ENCODE measurements at places on chromosomes 6 and 20.

DNA sequence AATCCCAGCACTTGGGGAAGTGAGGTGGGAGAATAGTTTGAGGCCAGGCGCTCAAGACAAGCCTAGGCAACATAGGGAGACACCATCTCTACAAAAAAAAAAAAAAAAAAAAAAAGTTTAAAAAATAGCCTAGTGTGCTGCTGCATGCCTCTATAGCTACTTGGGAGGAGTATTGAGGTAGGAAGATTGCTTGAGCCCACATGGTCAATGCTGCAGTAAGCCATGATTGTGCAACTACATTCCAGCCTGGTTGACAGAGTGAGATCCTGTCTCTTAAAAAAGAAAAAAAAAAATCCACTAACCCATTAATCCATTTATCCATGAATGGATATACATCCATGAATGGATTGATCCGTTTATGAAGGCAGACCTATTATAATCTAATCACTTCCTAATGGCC, 1064.6 kb upstream of the EYS start:
- DNase-seq = no peak

DNA sequence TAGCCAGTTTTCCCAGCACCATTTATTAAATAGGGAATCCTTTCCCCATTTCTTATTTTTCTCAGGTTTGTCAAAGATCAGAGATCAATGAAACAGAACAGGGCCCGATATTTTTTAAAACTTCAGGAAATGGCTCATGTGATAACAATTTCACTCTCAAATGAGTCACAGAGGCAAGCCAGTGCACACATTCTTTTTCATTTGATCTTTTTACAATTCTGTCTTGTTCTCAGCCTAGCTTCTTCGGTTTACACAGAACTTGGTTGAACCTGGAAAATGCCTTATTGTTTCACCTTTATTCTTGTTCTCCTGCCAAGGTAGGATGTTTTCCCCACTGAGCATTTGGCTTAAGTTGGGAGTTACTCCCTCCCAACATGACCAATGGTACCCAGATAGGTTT, 258.9 kb downstream of the COL12A1 start:
- DNase-seq = no peak

DNA sequence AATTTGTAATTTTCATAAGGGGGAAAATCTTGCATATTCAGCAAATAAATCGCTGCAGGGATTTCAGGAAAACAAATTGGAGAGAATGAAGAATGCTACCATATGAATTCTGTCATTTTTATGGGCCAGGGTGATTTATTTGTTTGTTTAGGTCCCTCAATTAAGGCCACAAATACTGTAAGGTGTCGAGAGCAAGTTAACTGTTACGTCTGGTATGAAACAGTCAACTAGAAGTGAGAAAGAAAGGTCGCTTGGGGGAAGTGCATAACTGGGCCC, 166.9 kb upstream of the TSHZ2 start:
- DNase-seq = no peak

- DNase-seq = no peak
These were observed 37.5 kb downstream of the FAM217A start for GRCh38 chr6:4041480-4041879.

- no peak for DNase-seq
These were observed 224.9 kb downstream of the FARS2 start for GRCh38 chr6:5486214-5486613.

GRCh38 chr6:106094261-106094963, 8.3 kb downstream of the PRDM1 start:
- DNase-seq = no peak

DNA sequence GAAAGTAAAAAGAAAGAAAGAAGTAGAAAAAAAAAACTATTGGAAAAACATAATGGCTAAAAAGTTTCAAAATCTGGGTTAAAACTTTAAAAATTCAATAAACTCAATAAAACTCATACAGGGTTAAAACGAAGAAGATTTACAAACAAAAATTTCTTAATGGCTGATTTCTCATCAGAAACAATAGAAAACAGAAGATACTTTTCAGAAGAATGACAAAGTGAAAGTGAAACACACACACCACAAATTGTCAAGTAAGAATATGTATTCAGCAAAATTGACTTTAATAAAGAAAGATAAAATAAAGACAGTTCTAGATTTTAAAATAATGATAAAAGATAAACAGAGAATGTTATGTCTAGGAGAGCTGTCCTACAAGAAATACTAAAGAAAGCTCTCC, 618.9 kb upstream of the GJE1 start:
- DNase-seq = no peak

DNA sequence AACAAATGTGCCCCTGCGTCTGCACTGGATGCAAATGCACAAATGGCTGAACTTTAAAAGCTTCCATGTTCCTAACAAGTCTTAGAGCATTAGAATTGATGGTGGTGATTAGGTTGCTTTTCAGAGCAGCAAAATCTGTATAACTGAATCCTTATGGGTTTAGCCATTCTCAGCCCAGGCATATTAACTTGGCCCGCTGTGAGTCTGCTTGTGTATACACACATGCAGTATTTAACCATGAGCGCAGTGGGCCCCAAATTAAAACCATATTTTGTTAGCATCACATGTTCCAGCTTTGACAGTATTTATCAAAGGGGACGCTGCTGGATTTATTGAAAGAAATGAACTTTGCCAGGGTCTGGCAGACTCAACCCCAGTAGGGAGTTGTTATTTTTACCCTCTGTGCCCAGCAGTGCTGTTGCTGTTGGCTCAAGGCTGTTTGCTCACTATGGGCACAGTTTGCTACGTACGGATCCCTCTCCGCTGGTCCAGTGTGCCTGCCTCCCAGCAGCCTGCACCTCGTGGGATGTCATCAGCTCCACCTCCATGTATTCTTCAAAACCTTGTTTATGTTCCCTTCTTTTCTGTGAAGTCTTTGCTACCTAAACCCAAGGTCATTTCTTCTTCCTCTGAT, 144.7 kb downstream of the QRSL1 start:
- no peak for DNase-seq

- no peak for DNase-seq
These were observed 148.2 kb downstream of the LAMA2 start for GRCh38 chr6:129031051-129031599.

DNA sequence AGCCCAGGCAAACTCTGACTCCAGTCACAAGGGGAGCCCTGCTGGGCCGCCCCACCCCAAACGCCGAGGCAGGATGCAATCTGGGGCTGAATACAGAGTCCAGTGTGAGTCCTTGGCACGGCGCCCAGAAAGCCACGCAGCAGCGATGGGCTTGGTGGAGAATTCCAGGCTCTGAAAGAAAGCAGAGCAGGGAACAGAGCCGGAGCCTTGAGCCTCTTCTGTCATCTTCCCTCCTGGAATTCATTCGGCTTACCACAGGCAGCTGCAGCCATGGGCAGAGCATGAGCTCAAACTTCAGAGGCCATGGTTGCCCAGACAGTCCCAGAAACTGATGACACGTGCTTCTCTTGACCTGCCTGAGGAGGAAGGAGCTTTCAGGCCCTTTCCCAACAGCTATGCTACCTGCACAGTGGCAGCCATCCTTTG, 441.1 kb upstream of the JARID2 start:
- DNase-seq = peak; percentile 43

GRCh38 chr6:143399775-143400174, 50.7 kb downstream of the ADAT2 start:
- no peak for DNase-seq

GRCh38 chr6:111114087-111114443, 26.8 kb downstream of the SLC16A10 start:
- no peak for DNase-seq

DNA sequence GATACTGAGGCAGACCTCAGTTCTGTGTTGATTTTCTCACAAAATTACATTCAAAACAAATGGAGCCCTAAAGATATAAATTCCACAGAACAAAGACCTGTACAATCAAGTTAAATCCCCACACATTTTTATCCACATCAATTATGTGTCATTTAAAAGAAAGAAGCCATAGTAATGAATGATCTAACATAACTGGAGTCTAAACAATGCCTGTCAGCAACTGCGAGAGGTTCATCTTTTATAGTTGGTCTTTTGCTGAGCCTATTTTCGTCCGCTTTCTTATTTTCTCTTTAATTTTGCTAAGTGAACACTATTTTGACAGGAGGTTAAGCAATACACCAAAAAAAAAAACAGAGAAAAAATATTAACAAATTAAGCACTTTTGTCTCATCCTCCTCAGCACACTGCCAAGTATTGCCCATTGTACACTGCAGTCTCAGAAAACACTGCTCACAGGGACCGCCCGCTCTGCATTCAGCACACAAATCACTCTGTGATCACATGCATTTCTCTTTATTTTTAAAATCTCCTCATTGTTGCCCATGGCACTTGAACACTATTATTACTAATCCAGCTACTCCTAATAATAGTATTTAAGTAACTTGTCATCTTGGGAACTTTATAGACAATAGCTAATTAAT, 140.8 kb downstream of the BTBD9 start:
- no peak for DNase-seq

GRCh38 chr6:154161689-154162088, 122.6 kb downstream of the OPRM1 start:
- no peak for DNase-seq

DNA sequence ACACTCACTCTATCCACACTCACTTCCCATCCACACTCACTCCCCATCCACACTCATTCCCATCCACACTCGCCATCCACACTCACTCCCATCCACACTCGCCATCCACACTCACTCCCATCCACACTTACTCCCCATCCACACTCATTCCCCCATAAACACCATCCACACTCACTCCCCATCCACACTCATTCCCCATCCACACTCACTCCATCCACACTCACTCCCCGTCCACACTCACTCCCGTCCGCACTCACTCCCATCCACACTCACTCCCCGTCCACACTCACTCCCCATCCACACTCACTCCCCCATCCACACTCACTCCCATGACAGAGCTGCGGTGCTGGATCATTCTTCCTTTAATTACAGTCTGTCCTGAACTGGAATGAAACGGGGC, 17.1 kb downstream of the THBS2 start:
- no peak for DNase-seq

DNA sequence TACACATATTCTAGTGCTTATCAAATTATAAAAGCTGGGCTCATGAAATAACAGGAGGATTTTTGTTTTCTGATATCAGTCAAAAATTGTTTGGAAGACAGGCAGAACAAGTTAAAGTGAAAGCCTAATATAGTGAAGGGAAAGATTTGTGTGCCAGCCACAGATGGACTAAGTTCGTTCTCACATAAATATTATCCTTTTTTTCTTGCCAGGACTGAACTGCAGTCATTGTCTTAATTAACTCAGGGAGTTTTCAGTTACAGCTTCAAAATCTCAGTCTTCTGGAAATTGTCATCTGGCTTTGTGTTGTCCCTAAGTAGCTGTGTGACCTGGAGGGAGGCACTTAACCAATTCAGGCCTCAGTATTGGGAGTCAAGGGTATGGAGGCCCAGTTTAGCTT, 40.7 kb downstream of the PLCB4 start:
- DNase-seq = no peak

DNA sequence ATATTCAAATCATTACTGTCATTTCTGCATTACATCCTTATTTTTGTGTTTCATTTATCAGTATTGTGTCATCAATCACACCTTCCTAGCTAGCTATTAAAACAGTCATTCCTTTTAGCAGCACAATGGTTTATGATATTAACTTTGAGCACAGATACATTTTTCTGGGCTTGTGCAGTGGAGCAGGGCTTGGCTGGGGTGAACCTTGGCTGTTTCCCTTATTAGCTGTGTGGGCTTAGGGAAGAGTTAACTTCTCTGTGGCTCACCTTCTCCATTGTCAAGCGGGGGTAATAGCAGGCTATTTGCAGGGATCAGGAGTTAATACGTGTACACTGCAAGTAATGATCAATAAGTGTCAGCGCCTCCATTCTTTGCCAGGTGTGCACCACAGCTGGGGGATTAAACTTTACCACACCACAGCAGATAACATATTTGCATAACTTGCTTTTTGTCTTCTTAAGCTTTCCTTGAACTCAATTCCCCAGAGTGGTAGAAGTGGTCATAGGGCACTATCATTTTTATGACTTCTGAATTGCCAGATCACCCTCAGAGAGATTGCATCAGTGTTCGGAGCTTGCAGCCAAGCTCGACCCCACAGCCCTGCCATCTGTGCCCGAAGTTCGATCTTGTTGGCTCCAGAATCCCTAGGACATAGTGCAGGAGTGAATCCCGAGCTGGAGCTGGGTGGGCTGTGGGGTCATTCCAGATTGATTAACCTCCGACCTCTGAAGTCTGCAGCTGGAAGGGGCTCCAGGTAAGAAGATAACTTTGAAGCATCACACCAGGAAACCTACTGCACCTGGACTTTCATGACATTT, 1.5 kb upstream of the PYGB start:
- no peak for DNase-seq

GRCh38 chr20:19502169-19502568, 255.9 kb upstream of the RIN2 start:
- DNase-seq = no peak

DNA sequence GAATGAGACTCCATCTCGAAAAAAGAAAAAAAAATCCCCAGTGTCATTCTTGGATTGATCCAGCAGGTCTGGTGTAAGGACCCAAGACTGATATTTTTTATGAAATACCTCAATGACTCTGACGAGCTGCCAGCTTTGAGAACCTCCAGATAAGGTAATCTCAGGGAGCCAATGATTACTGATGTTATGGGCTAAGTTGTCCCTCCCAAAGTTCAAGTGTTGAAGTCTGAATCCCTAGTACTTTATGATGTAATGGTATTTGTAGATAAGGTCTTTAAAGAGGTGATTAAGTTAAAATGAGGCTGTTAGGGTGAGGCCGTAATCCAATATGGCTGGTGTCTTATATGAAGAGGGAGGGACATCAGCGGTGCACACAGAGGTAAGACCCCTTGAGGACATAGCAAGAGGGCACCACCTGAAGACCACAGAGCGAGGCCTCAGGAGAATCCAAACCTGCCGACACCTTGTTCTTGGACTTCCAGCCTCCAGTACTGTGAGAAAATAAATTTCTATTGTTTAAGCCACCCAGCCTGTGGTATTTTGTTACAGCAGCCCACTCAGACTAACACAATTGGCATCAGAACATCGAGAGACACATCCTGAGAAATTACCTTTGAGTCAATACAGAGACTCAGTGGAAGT, 19.7 kb upstream of the DDO start:
- DNase-seq = no peak

- DNase-seq = no peak
These were observed at the start of gene SEMG1 for GRCh38 chr20:45206725-45207124. TSS of gene SEMG1 (plus strand) at chr20:45207033. CDS start at chr20:45207054, 21 bp downstream.

DNA sequence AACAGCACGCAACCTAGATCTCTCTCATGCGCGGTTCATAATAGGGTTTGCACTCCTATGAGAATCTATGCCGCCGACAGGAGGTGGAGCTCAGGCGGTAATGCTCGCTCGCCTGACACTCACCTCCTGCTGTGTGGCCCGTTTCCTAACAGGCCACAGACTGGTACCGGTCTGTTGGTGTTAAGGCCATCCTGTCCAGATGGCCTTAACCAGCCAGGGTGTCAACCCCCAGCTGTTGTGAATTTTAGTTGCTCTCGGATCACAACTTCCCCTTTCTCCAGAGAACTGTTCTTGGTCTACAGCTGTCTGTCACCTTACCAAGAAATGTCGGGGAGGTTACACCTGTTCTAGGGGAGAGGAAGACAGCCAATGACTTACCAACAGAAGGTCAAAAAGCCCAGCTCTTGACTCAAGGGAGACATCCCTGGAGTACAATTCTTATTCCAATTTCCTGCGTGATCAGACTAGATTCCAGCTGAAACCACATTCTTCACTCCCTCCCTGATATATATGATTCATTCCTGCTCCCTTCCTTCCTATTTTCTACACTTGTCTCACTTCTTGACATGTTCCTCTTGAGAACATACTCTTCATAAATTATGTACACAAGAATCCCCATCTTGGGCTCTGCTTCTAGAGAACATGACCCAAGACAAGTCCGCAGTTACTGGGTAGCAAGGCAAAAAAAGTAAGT, 23.1 kb upstream of the DNAAF9 start:
- DNase-seq = no peak
